ENCODE measurements at places on chromosomes 7 and 10.

- no peak for DNase-seq
These were observed 336.8 kb downstream of the DNAJB6 start for GRCh38 chr7:157673573-157673972.

- no peak for DNase-seq
These were observed 7.0 kb downstream of the MIOS start for GRCh38 chr7:7573701-7574100.

GRCh38 chr7:48964074-48964473, 39.7 kb downstream of the CDC14C start:
- no peak for DNase-seq

DNA sequence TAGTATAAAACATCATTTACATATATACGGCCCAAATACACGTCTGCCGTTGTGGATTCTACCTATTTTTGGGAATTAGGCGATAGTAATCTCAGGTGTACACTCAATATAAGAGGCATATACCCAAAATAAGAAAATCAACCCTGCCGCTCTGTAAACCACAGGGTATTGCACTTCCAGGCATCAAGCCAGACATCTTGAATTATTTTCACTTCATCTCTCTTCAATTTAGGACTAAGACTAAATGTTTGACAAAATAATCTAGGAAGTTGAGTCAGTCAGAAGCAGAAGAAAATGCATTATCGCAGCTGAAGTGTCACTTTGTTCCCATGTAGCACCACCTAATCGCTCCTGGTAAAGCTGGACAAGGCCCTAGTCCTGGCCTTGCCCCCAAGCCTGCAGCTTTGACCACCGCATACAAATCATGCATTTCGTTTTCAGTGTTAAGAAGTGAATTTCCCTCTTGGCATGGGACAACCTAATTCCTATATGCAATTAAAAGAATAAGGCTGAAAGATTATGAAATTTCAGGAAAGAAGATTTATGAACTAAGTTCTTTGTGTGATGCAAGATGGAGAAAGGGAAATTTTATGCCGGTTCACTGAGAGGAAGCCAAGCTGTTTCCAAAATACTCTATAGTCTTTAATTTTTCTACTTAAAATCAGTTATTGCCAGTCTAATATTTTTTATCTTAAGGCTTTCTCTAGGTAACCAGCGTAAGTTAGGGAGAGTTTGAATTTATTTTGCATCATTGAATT, 26.0 kb downstream of the CABCOCO1 start:
- DNase-seq, result no peak

- no peak for DNase-seq
These were observed 705.7 kb upstream of the IGFBP3 start for GRCh38 chr7:46626691-46627310.

GRCh38 chr7:46209611-46210388, 288.7 kb upstream of the IGFBP3 start:
- no peak for DNase-seq

- no peak for DNase-seq
These were observed 75.9 kb downstream of the SH2D4B start for GRCh38 chr10:80613466-80614170.

DNA sequence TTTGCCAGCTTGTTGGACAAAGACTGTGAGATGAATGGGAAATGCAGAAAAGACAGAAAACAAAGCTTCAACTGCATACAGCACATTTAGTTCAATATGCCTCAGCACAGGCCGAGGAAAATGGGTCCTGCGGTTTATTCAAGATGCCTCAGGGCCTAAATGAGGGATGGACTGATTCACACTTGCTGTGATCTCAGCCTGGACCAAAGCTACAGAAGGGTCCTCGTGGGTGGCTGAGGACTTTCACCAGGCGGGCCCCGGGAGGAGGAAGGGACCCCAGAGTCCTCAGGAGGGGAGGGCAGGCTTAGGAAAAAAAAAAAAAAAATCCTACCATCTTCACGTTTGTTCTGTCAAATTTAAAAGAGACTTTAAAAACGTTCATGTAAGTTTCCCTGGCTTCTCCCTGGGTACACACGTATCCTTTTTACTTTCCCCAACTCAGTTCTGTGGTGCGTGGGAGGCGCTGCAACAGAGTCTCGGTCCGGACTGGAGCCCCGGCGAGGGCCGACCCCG, 624 bp upstream of the ZNF783 start:
- DNase-seq, result no peak

DNA sequence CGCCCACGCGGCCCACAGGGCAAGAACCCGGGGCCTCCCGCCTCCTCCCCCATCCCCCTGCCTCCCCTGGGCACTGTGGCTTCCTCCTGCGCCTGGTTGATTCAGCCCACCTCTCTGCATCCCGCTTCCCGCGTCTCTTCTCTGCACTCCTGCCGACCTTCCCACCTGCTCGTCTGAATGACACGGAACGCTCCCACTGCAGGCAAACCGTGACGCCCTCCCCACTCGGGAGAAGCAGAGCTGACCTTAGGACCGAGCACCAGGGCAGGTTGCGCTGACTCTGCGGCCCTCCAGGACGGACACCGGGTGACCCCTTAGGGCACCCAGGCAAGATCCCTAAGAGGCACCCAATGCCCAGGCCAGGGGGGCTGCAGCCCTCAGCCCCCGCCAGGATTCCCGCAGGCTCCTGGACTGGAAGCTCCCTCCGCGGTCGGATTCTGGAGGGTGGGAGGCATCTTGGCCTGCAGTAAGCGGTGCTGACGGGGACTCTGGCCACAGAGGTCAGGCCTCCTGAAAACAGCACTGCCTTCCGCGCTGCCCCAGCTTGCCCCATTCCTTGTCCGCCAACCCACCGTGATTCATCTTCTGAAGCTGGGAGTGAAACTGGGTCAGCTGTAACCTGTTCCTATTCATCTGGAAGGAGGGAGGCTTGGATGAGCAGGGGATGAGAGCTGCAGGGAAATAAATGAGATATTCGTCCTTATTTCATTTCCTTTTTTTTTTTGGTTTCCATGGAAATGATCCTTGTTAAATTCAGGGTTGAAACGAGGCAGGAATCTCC, 990 bp downstream of the CALML3 start:
- DNase-seq, result no peak

- no peak for DNase-seq
These were observed 1012.8 kb downstream of the LRMDA start for GRCh38 chr10:76444034-76444800.

- DNase-seq, result no peak
These were observed 141.7 kb upstream of the ITGB1 start for GRCh38 chr10:33099748-33100147.
